Lung (tissue), 17 donors: ENCODE measurements at places on chromosomes 4 and X.

GRCh38 chrX:68822641-68823410 is 6.0 kb upstream of the EFNB1 start:
- no peak overlapping the region for H3K27ac ChIP-seq
- no peaks in the 10 kb centered on the region for H3K36me3 ChIP-seq
- DNase-seq: peak; percentile 79
- no peak overlapping the region for H3K4me3 ChIP-seq
- no peaks in the 10 kb centered on the region for H3K4me1 ChIP-seq
- H3K27me3 ChIP-seq: no peaks in the 10 kb centered on the region

DNA sequence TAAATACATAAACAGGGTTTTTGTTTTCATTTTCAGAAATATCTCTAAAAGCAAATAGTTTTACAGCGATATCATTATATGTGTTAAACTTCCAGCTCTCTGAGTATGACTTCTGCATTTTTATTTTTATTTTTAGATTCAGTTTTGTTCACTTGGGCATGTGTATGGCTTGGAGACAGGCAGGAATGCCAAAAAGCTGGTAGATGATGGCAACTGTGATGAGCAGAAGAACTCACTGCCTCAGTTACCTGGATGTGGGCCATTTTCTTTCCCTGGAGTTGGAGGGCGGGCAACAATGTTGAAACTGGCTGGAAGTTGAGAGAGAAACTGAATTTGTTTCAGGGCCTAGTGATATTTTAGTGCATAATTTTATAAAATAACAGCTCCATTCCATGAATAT is 266.4 kb downstream of the ARHGAP24 start:
- H3K27ac ChIP-seq: no peak overlapping the region
- no peaks in the 10 kb centered on the region for H3K27me3 ChIP-seq
- no peaks in the 10 kb centered on the region for H3K36me3 ChIP-seq
- DNase-seq: no peak

DNA sequence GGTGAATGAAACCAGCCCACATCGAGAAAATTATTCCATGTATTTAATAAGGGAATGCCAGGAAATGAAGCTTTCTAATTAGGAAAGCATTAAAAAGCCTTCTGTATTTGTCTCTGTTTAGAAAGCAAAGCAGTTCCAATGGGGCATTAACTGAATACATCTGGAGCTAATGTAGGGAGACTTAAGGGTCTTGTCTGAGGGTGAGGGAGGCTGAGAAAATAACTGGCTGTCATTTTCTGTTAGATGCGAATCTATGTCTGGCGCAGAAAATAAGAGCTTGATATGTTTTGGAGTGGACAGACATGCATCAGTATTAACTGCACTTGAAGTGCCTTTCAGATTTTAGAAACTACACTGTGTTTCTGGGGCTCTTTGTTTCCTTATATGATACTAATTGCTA is 111.3 kb downstream of the KLHL8 start:
- no peaks in the 10 kb centered on the region for H3K27me3 ChIP-seq
- no peak for DNase-seq
- H3K4me1 ChIP-seq: no peaks in the 10 kb centered on the region
- H3K36me3 ChIP-seq: no peaks in the 10 kb centered on the region

GRCh38 chrX:11666164-11666563 is 444 bp upstream of the ARHGAP6 start:
- H3K27me3 ChIP-seq: peaks cover 47% of the 10 kb centered on the region
- no peaks in the 10 kb centered on the region for H3K36me3 ChIP-seq
- peak; percentile 69 for DNase-seq

DNA sequence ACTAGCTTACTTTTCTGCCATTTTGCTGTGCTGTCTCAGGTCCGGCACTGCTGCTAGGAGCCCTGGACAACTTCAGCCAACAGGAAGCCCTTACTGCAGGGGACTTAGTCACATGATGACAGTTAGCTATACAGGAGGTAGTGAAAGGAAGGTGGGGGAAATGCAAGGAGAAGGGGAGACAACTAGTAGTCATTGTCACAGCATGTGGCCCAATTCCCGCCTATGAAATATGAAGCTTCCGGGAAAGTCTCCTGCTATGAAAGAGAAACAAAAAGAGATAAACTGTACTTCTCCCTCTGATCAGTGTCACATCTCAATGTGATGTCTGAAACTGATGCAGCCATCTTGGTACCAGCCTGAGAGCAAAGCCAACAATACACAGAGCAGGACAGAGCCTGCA is 71.6 kb downstream of the AMELX start:
- no peaks in the 10 kb centered on the region for H3K4me1 ChIP-seq
- H3K27ac ChIP-seq: no peak overlapping the region
- no peak overlapping the region for H3K4me3 ChIP-seq

- no peak for DNase-seq
- no peak overlapping the region for H3K4me3 ChIP-seq
- no peak overlapping the region for H3K27ac ChIP-seq
- H3K4me1 ChIP-seq: no peaks in the 10 kb centered on the region
- H3K27me3 ChIP-seq: peaks cover 3% of the 10 kb centered on the region
These were observed 133.3 kb upstream of the PJA1 start for GRCh38 chrX:69298466-69299140.

GRCh38 chrX:145292218-145292617 is 44.9 kb downstream of the SPANXN1 start:
- no peaks in the 10 kb centered on the region for H3K27me3 ChIP-seq
- no peak overlapping the region for H3K27ac ChIP-seq
- H3K4me3 ChIP-seq: no peak overlapping the region
- H3K36me3 ChIP-seq: no peaks in the 10 kb centered on the region

GRCh38 chr4:102601586-102602227 is 100.5 kb downstream of the NFKB1 start:
- no peaks in the 10 kb centered on the region for H3K4me1 ChIP-seq
- H3K27ac ChIP-seq: no peak overlapping the region
- H3K27me3 ChIP-seq: no peaks in the 10 kb centered on the region
- no peak for DNase-seq

DNA sequence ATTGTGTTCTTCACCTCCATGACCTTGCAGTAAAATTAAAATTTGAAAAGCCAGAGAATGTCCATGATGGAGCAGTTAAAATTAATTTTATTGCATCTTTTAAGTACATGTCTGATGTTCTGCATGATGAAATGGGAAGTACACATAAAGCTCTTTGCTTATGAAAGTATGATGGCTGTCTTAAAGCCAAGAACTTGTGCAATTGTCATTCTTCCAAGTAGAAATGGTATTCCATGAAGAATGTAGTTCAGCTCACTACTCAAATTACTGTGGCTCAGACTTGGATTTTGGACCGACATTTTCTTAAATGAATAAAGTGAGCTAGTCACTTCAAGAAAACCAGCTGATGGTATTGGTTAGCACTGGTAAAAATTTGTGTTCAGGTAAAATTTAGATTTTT is 161.7 kb upstream of the CXCL13 start:
- H3K4me1 ChIP-seq: peaks cover 12% of the 10 kb centered on the region
- no peak overlapping the region for H3K27ac ChIP-seq
- peak; percentile 96 for DNase-seq
- H3K36me3 ChIP-seq: no peaks in the 10 kb centered on the region
- no peaks in the 10 kb centered on the region for H3K27me3 ChIP-seq

DNA sequence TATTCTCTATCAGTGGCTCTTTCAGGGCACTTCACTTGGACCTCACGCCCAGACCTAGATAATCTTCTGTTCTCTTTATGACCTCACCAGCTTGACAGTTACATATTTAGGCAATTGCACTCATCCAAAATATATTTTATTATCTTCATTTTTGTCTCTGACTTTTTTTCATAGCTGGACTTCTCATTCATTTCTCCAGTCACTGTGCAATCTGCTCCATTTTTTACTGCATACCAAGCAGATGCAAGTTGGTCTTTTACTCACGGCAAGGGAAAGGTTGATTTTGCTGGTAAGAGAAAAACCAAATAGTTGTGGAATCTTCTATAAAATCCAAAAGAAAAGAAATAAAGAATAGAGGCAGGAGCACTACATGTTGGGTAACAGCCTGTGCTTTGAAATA is 31.7 kb downstream of the MAD2L1 start:
- DNase-seq: no peak
- no peak overlapping the region for H3K4me3 ChIP-seq
- no peaks in the 10 kb centered on the region for H3K36me3 ChIP-seq
- H3K4me1 ChIP-seq: no peaks in the 10 kb centered on the region

GRCh38 chrX:44913656-44914531 is 40.9 kb downstream of the KDM6A start:
- H3K4me3 ChIP-seq: no peak overlapping the region
- H3K27me3 ChIP-seq: no peaks in the 10 kb centered on the region
- H3K27ac ChIP-seq: no peak overlapping the region
- peaks cover 17% of the 10 kb centered on the region for H3K4me1 ChIP-seq
- no peaks in the 10 kb centered on the region for H3K36me3 ChIP-seq

- no peaks in the 10 kb centered on the region for H3K36me3 ChIP-seq
- peaks cover 4% of the 10 kb centered on the region for H3K27me3 ChIP-seq
- no peak overlapping the region for H3K27ac ChIP-seq
- H3K4me3 ChIP-seq: no peak overlapping the region
- no peak for DNase-seq
These were observed 70.8 kb upstream of the CHRDL1 start for GRCh38 chrX:110866421-110866820.

DNA sequence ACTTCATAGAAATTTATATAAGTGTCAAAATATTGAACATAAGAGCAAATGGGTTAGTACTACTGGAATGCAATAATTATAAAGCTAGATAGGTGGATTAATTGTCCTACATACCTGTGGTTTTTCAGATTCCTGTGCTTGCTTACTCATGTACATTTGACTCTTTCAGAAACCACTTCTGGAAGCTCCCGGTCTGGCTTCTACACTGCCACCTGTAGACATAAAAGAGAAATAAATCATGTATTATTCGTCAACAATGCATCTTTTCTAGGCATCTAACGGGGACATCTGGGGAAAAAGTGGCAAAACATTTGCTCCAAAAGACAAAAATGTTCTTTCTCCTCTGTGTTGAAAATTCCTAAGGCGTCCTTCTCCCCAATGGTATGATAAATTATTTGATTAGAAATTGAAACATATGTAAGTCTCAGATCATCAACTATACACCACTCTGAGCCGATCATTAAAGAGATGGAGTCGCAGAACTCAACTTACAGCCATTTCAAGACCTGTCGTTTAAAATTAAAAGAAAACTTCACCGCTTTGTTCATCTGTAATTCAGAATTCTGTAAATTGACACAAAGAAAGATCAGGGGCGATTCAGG is 648.7 kb upstream of the DIPK2B start:
- DNase-seq: no peak
- no peaks in the 10 kb centered on the region for H3K36me3 ChIP-seq
- no peak overlapping the region for H3K4me3 ChIP-seq
- H3K27me3 ChIP-seq: peaks cover 4% of the 10 kb centered on the region

DNA sequence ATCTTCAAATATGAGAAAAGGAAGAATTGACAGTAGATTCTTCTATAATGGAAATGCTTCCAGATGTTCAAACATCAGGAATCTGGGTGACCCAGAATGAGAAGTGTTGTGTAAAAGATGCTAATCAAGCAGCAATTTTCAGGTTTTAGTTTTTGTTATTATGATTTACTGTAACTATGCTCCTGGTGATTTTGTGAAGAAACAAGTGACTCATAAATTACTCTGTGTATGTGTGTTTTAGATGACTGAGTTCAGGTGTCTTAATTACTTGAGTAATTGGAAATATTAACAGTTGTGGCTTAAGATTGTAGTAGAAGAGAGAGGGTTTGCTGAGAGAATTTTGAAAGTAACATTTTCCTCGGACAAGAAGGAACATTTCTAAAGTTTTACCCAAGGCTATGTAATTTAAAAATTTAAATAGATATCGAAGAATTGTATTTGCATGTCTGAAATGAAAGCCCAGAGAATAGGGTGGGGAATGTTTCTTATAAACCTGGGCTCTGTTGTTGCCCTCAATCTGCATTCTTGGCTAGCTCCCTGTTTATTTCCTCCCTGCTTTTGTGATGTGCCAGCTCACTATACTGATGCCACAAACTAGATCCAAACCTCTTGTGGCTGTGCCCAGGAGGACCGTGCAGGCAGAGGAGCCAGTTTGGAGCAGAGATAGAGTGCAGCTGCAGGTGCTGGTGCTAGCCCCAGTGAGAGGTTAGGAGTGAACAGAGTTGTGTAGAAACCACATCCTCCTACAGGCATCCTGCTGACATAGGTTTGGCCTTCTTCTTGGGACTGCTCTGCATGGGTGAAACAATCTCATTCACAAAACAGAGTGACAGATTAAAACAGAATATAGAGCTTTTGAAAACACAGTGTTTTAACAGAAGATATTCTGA is 25.4 kb upstream of the TNIP3 start:
- H3K27me3 ChIP-seq: no peaks in the 10 kb centered on the region
- DNase-seq: no peak
- no peaks in the 10 kb centered on the region for H3K4me1 ChIP-seq
- no peaks in the 10 kb centered on the region for H3K36me3 ChIP-seq
